Stimulated activated CD8-positive, alpha-beta memory T cell treated with anti-CD3 and anti-CD28 coated beads, Interleukin-2, amount 100 ng/mL, for 1 hour (primary cell): ENCODE measurements at places on chromosomes 2 and 18.

DNA sequence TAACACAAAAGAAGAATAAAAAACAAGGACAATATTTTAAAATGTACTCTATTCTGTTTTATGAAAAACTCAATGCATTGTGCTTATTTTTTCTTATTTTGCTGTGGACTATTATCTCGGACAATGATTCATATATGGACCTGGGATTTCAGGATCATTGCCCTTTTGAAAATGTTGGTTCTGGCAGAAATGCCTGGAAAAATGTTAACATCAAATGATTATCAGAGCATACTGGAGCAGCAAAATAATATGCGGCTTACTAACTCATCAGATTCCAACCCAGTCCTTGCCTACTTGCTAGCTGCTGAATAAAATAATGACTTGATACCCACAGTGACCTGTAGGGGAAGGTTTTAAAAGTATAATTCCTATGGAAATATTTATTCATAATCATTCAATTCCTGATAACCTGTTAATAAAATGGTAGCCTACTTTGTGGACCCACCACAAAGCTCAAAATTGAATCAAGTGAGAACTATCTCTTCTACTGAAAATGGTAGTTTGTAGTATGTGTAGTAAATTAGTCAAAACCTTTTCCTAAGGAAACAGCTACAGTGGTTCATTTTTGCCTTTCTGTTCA lies 117.4 kb downstream of the NEB start:
- DNase-seq: no peak

GRCh38 chr2:43051338-43051737 lies 175.1 kb downstream of the ZFP36L2 start:
- no peak for DNase-seq

DNA sequence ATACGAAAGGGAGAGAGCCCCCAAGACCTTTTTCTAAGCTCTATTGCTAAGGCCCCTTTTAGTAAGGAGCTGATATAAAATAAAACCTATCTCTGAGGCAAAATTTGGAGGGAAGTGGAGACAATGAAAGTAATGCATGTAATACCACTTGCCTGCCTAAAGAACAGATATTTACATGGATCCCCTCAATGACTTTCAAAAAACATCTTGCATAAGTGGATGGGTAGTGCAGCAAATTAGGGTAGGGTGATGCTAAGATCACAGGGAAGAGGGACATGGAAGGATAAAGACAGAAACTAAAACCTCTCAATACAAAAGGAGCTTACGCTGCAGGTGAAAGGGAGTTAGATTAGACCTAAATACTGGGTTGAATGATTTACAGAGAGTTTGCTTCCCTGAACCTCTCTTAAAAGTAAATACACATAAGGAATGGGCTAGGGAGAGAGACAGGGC lies 1.1 kb downstream of the ZNF513 start:
- DNase-seq: no peak

DNA sequence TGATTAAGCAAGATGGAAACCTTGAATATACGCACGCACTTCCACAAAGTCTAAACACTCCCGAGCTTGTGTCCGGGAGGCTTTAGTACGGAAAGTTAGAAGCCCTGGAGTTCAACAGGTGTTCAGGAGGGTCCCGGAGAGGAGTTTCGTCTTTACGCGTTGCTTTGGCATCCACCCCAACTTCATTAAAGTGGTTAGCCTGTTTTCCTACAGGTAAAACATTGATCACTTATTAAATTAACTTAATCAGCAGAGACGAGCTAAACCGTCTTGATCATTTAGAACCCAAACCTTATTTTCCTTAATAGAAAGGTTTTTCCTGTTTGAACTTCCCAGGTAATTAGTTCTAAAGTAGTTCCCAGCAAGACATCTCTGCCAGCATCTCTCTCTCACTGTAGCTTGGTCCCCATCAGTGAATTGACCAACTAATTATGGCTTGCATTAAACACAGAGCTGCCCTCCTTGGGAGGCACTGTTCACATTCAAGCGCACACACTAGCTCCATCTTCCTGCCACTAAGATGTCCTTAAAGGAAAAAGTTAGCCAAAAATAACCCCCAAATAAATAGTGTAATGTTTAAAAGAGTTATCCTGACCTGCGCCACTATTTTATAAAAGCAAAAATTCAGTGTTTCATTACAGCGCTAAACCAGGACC lies 1.4 kb downstream of the NPAS2 start:
- no peak for DNase-seq

GRCh38 chr18:75658330-75658729 lies 230.8 kb upstream of the SMIM21 start:
- DNase-seq: no peak

GRCh38 chr2:119544075-119544938 lies at the start of gene CFAP221:
CFAP221 (plus strand) TSS chr2:119544449; CDS start chr2:119546132, 1,683 bp downstream.
- DNase-seq: no peak

GRCh38 chr2:65714866-65715265 lies 282.5 kb upstream of the SPRED2 start:
- DNase-seq: no peak

DNA sequence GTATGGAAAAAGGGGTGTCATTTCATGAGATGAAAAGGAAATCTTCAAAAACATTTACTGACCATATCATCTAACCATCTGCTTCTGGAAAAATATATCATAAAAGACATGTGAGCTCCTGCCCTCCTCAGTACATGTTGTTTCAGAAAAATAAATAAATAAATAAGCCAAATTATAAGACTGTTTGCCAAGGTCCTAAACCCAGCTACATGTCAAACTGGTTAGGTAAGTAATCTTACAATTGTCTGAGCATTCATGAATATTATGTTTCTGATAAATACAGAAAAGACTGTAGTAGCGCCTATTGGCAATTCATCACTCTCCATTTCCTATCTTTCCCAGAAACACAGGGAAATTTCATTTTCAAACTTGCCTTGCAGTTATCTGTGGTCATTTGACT lies 138.9 kb upstream of the SETBP1 start:
- no peak for DNase-seq

DNA sequence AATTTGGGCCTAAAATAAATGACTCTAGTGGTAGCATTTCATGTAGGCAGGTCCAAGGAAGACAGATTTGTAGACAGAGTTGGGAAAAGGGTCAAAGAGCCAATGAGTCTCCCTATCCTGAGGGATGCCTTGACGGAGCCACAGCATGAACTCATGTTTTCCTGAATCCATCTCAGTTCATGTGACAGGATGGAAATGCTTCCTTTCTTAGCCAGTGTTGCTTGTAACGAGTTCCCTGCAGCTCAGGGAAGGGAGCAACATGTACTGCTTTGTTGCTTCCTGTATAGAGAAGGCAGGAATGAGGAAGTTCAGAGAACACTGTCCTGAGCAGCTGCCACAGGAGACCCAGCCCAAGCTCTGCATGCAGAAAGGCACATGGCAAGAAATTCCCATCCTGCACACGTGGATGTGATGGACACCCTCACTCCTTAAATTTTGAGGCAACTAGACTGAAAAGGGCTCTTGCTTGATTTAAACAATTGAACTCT lies 27.9 kb downstream of the TMEM17 start:
- DNase-seq: no peak

DNA sequence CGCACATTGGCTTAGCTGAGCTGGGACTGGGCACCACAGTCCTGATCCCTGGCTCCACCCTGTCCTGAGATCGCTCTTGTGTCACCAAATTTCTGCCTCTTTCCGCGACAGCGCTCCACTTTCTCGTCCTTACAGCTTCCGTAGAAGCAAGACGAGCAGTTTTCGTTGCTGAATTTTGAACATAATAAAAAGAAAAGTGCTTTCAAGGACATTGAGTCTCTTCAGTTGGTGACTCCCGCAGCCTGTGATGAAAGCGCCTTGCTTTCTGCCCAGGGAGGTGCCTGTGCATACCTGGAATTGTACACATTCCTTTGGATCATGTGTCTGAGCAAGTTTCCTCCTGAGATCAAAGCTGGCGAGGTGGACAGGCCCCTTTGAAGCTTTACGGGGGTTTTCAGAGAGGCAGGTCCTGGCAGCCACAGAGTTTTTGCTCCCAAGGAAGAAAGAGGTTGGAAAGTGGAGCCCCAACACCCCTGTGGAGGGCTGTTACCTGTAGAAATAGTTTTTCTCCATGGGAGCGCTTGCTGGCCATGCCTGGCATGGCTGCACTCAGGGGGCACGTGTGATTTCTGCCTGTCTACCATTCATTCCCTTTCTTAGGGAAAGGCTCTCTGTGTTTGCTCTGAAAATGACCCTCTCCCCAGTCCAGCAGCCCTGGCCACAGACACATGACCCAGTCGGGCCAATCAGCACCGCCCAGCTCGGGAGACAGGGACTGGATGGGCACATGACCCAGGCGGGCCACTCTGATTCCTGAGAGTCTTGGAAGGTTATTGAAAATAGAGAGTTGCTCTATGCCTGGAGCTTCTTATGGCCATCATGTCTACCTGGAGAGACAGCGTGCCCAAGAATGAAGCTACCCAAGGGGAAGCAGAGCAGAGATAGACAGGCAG lies 115.6 kb upstream of the OTOS start:
- DNase-seq: no peak

GRCh38 chr2:232027530-232027929 lies 66.0 kb downstream of the DIS3L2 start:
- DNase-seq: no peak

- DNase-seq: no peak
These were observed 54.5 kb downstream of the PTPN4 start for GRCh38 chr2:119814216-119814615.

DNA sequence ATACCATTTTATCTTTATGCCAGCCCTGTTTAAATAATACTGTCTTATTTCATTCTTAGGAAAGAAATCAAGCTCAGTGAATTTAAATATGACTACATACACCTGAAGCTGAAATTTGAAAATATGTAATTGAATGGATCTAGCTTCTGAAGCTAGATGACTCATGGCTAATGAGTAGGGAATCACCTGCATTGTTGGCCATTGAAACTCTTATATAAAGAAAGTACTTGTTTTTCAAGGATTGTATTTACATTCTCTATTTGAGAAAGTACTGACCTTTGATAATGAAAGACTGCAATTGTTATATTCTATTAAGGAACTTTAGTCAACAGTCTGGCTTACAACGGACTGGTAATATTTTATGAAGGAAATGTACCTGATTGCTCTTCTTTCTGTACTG lies 346.7 kb upstream of the LRATD1 start:
- no peak for DNase-seq

DNA sequence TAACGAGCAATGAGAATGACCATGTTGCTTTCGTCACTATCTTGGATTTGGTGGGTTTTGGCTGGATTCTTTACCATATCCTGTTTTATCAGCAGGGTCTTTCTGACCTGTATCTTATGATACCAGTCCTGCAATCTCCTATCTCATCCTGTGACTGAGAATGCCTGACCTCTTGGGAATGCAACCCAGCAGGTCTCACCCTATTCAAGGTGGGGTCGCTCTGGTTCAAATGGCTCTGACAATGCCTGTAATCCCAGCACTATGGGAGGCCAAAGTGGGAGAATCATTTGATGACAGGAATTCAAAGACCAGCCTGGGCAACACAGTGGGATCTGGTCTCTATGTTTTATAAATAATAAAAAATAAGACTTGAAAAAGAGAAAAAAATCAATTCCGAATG lies 173.5 kb downstream of the ACTR3 start:
- no peak for DNase-seq

DNA sequence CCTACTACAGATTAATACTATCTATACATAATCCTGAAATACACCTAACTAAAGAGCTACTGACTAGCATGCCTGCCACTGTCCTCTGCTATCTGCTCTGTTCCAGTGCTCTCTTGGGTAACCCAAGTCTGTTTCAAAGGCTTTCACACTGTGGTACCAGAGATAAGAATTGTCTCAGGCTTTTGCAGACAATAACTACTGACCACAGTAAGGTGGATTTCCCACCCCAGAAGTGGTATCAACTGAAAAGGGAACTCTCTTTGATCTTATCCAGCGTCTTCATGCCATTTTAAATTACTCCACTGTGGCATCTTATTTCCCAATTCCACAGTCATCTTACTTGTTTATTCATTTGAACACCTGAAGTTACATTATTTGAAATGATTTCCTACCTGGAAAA lies 190.2 kb downstream of the IKZF2 start:
- DNase-seq: no peak

DNA sequence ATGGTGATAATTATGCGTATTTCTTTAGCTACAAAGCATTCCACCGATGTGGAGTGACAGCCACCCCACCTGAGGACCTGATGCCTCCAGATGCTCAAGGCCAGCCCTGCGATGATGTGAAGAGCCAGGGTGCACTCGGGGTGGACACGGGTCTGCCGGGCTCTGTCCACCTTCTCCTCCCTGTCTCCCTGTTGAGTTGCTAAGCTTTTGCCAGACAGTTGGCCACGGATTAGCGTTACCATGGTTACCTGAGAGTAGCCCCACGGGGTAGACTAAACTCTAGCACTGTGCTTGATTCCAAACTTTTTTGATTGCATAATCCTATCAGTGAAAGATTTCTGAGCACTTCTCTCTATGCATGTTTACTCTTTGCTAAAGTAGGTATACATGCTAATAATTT lies 86.2 kb downstream of the SMIM21 start:
- DNase-seq: no peak

- DNase-seq: no peak
These were observed 143.5 kb downstream of the PKP4 start for GRCh38 chr2:158600155-158600802.

DNA sequence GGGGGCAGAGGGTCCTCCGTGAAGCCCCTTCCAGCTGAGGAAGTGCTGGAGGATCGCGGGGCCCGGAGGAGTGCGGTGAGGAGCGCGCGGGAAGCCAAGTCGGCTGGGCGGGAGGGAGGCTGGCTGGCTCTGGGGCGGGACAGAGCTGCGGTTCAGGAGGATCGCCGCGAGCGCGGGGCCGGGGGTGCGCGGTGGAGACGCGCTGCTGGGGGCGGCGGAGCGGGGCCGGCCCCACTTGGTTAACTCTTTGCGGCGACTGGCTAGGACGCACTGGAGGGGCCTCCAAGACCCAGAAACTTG lies 464 bp downstream of the CYBRD1 start:
- no peak for DNase-seq

- no peak for DNase-seq
These were observed 28.8 kb downstream of the SETBP1 start for GRCh38 chr18:44709307-44710126.

DNA sequence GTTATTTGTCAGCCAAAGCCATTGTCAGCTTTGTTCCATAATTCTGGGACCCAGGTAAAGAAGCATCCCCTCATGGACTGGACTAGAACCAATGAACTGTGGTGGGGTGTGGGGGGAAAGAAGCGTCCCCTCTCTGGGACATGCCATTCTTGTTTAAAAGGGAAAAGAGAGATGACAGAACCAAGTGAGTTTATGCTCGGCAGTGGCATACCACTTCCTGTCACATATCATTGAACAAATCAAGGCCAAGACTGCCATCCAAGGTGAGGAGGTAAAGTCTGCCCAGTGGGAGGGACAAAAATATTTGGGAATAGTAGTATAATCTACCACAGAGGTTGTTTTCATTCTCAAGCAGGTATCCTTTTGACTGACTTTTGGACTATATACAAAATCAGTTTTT lies 4.7 kb upstream of the GLS start:
- DNase-seq: no peak

DNA sequence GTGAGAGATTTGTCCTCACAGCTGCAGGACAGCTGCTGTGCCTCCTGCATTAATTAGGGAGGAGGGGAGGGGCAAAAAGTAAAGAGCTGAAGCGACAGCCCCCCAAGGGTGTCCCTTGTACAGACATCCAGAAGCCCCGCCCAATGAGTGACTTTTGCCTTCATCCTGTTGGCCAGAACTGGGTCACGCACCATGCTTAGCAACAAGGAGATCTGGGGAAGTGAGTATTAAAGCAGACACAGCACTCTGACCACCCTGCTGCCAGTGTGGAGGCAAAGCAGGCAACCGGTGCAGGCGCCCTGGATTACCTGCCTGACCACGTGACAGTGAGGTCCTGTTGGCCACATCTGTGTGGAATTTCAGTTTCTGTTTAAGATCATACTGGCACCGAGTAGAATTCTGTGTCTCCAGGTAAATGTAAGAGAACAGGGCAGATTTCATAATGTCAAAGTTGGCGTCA lies 21.5 kb upstream of the BIN1 start:
- DNase-seq: no peak

- DNase-seq: no peak
These were observed 81.8 kb upstream of the TGIF1 start for GRCh38 chr18:3368193-3368592.
